ENCODE measurements at places on chromosomes 6 and 20.

DNA sequence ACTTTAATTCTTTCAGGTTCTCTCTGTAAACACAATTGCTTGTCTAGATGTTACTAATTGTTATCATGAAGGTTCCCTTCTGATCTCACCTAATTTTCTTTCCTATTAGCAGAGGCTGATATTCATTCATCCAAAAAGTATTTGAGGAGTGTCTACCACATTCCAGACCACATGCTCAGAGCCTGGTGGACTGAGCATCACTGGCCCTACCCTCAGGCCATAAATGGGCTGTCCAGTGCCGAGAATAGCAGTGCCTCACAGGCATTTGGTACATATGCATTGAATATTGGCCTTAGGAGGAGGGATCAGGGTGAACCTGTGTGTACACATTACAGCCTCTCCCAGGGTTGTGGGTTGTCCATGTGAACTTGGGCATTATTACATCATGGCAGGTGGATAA, 40.4 kb upstream of the PRELID3B start:
- peak; percentile 74 for DNase-seq

- DNase-seq = no peak
Measured at GRCh38 chr6:144394210-144394609, 109.1 kb downstream of the UTRN start.

- DNase-seq = peak; percentile 64
Measured at GRCh38 chr6:53048431-53049195, 16.6 kb upstream of the FBXO9 start.

- DNase-seq = no peak
Measured at GRCh38 chr6:170124150-170124549, 166.7 kb downstream of the DLL1 start.

DNA sequence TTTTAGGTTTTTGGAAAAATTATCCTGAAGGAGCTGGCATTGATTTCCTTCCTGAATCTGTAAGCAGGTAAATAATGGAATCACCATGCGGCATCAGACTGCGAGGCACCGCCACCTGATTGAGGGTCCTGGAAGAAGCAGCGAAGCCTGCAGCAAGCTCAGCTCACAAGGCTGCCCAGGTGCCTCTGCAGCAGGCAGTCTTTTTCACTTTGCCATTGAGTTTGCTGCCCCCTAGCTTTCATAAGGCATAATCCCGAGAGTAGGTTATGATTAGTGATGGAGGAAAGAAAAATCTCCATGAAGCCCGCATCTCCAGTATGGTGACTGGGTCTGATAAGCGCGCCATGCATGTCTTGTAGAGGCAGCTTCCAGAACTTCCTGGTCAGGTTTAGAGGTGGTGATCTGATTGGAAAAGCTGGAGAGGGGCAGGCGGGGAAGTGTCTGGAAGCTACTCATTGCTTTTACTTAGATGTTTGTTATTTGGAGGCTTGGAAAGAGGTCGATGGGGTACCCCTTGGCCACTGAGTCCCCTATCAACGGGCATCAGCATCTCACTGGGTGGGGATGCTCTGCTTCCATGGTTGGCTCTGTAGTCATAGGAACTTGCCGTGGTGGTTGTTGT, 26.7 kb downstream of the IYD start:
- peak; percentile 70 for DNase-seq

DNA sequence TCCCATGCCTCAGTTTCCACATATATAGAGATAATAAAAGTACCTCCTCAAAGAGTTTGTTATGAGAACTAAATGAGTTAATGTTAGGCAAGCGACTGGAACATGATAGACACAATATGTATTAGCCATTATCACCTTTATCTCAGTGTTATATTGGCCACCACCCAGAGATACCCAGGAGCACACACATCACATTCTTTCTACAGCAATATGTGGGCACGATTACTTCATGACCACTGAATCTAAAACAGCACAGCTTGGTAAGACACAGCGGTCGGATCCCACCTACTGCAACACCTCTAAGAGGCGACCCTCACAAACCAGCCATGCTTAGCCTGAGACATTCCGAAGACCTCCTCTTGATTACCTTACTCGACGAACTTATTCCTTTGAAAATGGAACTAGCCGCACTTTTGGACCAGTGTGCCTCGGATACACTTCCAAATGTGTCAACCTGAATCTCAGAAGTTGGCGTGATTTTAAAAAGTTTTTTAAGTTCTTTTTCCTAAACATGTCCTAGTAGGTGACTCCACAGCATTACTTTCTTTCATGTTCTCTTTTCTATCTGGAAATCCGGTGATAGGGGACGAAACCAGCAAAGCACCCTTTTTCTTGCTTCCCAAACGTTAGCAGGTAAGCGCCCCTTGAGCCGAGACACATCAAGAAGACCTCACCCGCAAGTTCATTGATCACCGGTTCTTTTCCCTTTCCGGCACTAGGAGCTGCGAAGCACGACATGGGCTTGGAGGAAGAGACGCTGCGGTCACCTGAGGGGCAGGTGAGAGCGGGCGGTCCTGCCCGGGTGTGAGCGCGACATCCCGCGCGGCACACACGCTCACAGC, 923 bp downstream of the GMDS start:
- no peak for DNase-seq

- no peak for DNase-seq
Measured at GRCh38 chr6:154258064-154258757, 98.4 kb downstream of the IPCEF1 start.

GRCh38 chr6:135372758-135373157, 124.8 kb downstream of the AHI1 start:
- DNase-seq = no peak

DNA sequence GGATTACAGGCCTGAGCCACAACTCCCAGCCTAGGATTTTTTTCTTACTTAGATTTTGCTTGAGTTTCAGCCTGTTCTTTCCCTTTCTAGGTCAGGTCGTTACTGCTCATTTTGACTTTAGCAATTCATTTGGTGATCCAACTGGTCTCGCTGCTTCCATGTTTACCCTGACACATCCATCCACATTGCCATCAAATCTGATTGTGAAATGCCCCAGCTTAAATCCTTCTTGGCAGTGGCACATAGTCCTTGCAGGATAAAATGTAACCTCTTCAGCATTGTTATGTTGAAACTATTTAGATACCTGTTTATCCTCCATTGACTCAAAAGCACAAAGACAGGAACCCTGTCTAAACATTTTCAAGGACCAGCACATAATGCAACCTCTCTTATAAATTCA, 77.2 kb downstream of the DNAH8 start:
- no peak for DNase-seq

- no peak for DNase-seq
Measured at GRCh38 chr6:16972535-16972934, 129.3 kb upstream of the STMND1 start.

DNA sequence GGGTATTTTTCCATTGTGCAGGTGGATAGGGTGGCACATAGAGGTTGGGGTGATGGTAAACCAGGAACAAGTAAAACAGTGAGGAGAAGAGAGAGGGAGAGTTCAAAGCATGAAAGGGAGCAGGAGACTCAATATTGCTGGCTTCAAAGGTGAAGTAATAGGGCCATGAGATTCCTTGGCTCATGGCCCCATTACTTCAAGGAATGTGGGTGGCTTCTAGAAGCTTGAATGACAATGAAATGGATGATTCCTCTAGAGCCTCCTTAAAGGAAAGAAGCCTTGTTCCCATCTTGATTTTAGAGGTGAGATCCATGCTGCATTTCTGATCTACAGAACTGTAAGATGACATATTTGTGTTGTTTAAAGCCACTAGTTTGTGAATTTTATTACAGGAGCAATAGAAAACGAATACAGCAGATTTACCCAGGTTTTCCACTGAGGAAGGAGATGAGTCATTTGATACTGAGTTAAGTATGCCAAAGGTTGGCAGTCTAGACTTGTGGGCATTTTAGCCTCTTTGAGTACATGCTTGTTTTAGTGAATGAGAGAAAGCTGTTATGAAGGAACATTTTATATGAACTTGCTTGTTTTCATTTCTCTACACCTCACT, 110.4 kb downstream of the PLCB4 start:
- DNase-seq = peak; percentile 28

DNA sequence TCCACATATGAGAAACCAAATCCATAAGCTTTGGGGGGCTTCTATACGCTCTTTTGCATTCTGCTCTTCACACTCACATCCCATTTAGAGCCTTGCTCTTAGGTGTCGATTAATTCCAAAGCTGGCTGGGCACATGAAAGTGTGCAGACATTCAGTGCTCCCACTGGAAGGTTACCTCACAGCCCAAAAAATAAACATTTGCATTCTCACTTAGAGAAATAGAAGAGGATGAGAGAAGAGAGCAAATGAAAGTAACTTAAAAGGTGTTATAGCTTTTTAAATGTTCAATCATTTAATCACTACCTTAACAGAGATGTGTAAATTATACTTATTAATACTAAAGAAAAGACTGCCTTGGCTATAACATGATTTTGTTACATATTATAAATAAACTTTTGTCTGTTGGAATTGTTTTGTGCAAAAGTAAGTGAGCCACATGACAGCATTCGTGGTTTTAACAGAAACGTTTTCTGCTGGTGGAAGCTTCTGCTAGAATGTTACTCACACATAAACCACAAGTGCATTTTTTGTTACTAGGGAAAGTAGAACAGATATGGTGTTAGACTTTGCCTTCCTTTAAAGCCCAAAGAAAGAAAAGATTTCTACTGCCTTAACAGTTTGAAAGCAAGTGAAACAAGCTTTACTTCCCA, 116.7 kb downstream of the SIM1 start:
- peak; percentile 56 for DNase-seq

GRCh38 chr6:85641897-85642773, 551 bp downstream of the SYNCRIP start:
- DNase-seq = peak; percentile 30

DNA sequence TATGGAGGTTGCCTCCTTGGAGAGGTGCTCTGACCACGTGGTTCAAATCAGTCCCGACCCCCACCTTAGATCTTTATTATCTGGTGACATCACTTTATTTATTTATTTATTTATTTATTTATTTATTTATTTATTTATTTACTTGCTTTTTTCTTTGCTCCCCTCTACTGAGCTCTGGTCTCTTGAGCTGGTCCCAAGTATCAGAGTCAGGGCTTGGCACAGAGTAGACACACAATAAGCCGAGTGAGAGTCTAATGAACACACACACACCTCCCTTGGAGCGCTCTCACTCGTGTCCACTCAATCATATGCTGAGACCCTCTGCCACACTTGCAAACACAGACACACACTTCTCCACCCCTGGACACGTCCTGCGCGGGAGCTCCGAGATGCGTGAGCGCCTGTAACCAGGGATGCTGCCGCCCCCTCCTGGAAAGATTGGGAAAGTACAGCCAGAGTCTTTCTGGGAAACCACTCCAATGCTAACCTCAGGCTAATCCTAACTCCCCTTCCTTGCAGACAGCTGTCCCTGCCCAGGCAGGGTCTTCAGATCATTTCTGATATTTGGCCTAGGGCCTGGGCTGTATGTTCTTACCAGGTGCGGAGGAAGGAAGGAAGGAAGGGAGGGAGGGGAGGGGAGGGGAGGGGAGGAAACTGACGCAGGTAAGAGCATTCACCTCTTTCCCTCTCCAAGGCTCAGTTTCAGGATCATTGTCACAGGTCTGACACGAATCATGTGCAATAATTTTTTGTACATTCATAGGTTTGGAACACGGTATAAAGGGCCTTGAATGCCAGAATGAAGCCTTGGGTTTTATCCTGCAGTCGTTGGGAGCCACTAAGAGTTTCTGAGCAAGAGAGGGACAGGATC, 70.9 kb downstream of the STK35 start:
- DNase-seq = peak; percentile 84

DNA sequence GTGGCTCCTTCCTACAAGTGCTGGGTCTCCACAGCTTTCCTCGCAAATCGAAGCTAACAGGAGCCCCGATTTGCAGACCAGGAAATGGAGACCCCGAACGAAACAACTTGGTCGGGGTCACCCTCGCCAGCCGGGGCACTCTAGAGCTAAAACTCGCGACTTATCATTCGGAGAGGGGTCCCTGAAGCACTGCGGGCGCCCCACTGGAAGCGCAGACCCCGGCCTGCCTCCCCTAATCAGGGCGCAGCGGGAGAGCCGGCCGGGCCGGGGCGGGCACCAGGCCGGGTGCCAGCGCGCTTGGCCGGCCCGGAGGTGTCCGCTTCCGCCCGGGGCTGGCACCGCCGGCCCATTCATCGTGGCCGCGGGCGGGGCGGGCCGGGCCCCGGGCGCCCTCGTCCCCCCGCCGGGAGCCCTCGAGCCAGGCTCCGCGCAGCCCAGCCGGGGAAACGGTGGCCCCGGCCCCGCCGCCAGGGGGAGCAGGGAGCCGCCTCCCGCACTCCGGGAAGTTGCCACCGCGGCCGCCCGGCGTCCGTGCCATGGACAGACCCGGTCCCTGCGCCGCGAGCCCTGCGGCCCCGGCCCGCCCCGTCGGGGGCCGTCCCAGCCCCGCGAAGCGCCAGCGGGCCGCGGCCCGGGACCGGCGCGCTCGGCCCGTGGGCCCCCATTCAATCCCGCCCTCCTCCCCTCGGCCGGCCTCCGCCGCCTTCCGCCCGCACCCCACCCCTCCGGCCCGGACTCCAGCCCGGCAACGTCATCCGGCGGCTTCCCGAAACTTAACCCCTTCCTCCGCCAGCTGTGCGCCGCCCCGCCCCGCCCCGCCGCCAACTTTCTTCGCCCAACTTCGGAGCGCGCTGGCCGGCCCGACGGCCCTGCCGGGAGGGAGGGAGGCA, 961 bp downstream of the RRBP1 start:
- peak; percentile 79 for DNase-seq

DNA sequence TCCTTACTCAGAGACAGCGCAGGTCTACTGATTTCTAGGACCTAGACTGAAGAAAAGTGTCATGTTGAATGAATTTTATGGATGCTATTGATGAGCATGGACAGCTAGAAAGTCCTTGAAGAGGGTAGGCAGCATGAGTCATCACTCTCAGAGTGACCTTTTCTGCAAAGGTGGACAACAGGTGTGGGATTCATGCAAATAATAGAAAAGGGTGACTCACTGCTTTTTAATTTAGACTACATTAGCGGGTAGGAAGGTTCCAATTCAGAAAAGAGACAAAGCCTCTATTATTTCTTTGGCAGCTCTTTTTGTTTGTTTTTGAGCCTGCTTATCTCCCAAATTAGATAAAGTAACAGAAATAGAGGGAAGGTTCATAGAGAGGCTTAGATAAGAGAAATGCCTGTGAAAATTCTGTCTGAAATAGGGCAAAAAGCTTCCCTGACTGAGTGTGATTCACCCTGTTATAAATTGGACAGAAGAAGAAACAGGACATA, 191.4 kb downstream of the TENT5A start:
- no peak for DNase-seq

DNA sequence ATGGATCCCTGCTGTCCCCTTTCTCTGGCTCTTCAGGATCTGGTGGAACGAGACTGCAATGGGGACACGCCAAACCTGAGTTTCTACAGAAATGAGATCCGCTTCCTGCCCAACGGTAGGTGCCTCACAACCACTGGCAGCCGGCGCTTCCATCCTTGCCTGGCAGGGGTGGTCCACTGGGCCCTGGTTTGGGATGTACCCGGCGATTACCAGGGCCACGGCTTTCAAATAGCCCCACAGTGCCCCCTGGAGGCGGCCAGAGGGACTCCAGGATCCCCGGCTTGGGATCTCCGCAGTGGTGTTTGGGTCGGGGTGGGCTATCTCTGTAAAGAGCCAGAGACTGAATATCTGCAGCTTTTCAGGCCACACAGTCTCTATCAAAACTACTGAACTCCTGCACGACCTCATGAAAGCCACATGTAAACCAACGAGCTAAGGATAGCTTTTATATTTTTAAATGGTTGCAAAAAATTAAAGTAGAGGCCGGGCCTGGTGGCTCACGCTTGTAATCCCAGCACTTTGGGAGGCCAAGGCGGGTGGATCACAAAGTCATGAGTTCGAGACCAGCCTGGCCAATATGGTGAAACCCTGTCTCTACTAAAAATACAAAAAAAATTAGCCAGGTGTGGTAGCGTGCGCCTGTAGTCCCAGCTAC, 3.7 kb downstream of the OGFR start:
- peak; percentile 86 for DNase-seq

All from AG08395 (cell line).